Stimulated activated CD4-positive, alpha-beta T cell treated with anti-CD3 and anti-CD28 coated beads, Interleukin-15, amount 100 ng/mL, for 48 hours (primary cell): ENCODE measurements at places on chromosomes 6 and 20.

GRCh38 chr6:43670623-43670986 lies 17.0 kb downstream of the MRPS18A start:
- no peak for DNase-seq

GRCh38 chr6:130824978-130825694 lies 2.1 kb upstream of the SMLR1 start:
- no peak for DNase-seq

DNA sequence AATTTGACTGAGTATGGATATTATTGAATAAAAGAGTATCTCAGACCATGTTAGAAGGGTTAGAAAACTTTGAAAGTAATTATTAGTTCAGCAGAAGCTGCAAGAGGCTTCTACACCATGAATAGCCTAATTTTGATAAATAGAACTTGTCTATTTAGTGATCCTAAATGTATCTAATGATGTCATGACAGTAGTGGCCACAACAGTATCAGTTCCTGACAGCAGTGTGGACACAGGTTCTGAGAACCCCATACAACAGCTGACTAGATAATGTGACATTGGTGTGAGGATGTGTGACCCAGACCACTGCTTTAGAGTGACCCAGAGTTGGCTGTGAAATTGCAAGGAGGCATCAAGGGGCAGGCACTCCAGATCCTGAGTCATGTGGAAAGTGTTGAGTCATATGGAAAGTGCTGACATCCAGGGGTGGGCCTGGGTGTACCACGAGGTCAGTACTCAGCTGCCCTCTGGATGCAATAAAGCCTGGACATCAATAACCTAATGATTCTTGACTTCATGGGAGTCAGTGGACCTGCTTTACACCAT lies 754.7 kb downstream of the DHX35 start:
- no peak for DNase-seq

GRCh38 chr20:8344106-8344505 lies 212.0 kb downstream of the PLCB1 start:
- no peak for DNase-seq

GRCh38 chr20:50601511-50602431 lies 89.6 kb downstream of the RIPOR3 start:
- DNase-seq, result no peak

DNA sequence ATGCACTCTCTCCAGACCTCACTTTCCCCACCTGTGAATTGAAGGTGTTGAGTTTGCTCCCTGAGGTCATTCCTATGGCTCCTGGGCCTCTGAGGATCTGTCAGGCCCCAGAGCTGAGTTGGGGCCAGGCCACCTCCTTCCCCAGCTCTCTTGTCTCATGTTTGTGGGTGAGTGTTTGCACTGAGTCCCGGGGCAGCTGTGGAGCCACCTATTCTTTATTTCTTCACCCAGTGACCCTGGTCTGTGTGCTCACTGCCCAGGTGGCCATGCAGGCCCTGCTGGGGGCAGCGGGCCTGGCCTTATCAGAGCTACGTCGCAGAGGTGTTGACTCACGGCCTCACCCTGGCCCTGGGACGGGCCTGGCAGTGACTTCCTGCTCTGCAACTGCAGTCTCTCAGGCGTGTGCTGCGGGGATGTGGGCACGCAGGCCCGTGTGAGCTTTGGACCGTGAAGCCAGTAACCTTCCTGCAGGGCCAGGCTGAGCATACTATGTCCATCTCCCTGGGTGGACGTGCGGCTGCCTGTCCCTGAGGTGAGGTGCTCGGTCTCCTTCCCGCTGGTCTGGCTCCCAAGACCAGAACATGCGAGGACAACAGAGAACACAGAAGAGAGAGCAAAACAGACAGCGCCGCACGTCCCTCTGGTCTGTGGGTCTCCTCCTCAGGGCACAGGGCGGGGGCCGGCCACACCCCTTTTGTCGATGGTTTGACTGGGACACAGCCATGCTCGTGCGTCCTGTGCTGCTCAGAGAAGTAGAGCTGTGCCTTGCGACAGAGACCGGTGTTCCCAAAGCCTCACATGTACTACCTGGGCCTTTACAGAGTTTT lies 12.1 kb downstream of the TMEM181 start:
- no peak for DNase-seq
